Activated T-cell treated with anti-CD3 and anti-CD28 coated beads for 1 hour (primary cell): ENCODE measurements at places on chromosomes 2 and 18.

DNA sequence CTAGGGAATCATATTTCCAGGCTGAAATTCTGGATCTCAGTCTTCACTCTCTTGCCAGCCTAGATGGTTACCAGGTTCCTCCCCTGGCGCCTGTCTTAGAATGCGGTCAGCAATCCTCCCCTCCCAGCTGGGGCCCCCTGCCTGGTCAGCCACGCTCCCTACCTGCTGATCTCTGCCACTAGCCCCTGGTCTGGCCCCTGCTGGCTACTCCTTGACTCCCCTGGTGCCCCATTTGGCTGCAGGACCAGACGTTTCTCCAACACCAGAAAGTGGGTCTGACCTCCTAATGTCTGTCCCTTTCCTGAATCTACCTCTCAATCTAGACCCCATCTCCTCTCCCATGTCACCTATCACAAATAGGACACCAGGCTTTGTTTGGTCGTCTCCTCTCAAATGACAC lies 432.0 kb upstream of the SMIM21 start:
- DNase-seq, result no peak

DNA sequence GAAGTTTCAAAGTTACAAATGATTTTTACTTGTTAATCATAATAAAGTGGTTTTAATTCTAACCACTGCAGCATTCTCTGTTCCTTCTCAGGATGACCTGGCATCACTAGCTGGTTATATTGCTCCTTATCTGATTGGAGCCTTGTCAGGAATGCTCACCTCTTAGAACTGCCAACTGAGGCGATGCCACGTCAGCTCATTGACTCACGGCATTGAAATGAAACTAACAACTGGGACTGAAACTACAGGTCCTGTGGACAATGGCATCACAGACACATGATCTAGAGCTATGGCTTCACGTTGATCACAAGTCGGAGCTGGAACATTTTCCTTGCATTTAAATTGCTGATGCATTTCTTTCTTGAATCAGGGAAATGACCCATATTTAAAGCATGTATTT lies 54.9 kb upstream of the MAP2 start:
- DNase-seq, result no peak

DNA sequence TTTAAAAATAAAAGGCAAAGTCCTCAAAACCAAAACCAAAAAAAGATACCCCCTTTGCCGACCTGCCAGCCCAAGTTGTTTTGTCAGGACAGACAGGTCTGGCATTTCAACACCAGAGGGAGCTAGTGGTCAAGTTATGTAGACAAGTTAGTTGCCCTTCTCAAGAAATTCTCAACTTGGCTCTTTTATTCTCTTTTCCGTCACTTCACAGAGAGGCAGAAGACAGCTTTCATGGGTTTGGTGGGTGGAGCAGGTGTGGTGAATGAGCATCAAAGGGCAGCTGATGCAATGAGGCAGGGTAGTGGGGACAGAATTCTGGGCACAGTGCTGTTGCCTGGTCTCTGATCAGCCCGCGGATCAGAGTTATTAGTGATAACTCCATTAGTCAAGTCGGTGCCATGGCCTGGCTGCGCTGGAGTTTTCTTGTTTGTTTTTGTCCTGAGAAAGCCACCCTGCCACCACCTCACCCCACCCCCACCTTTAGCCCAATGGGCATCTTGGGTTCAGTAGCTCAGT lies 303.7 kb upstream of the EPAS1 start:
- peak; percentile 33 for DNase-seq

- no peak for DNase-seq
Measured at GRCh38 chr18:55243255-55243654, 284.0 kb upstream of the CCDC68 start.

DNA sequence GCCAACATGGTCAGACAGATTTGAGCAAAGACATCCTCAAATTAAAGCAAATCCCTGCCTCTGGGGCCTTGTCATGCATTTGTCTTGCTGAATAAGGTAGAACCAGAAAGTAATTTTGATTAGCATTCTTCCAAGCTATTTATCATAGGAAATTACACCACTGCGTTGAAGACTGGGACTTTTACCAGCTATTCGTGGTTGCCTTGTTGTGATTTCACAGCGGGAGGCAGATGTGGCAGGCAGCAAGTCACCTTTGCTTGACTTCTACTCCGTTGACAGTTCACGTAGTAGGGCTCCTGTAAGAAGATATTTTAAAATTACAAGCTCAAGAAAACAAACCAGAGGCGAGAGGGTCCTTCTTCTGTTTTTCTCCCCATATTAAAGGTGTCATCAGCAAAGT lies 80.6 kb downstream of the EN1 start:
- DNase-seq, result no peak

DNA sequence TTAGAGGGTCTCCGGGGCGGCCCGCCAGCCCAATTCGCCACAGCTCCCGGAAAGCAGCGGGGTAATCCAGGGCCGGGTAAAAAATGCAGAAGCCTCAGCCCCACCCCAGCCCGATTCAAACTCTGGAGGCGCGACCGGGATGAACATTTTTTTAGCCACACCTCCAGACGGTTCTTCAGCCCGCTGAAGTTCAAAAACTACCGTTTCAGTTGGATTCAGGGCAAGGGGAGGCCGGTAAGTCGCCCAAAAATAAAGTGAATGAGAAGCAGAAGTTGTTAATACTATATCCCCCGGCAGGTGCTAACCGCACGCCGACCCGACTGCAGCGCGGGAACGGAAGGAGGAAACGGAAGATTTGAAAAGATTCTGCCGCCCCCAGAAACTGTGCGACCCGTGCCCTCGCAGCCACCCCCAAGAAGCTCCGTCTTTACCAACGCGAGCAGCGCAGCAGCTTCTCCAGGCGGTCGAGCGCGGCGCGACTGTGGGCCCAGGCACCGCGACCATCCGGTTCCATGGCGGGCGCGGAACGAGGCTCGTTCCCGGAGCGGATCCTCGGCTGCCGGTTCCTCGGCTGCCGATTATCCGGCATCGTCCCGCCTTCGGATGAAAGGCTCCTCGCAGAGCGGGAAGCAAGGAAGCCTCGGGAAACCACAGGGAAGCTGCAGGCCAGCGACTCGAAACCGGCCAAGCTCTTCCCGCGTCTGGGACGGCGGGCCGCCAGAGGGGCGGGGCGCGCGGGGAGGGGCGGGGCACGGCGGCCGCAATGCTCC lies at the start of gene BARD1:
Gene BARD1, minus strand, starts transcription at position 703 of the 770 bp plus-strand sequence. Its CDS starts 114 bp downstream, at position 589.
- peak; percentile 24 for DNase-seq

DNA sequence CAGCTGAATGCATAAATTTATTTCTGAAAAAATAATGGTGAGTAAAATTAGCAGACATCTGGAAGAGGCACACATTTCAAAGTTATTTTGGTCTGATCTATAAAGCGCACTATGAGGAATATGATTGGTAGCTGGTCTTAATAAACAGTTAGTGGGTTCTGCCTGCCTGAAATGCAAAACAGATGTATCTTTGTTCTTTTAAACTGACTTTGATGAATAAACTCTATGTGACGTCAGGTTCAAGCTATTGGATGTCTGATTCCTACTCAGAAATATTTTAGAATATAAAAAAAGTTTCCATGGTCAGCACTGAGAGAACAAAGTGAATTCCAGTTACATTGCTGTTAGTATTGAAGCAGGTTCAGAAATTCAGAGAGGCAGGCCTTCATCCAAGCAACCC lies 136.4 kb downstream of the TPGS2 start:
- DNase-seq, result no peak

DNA sequence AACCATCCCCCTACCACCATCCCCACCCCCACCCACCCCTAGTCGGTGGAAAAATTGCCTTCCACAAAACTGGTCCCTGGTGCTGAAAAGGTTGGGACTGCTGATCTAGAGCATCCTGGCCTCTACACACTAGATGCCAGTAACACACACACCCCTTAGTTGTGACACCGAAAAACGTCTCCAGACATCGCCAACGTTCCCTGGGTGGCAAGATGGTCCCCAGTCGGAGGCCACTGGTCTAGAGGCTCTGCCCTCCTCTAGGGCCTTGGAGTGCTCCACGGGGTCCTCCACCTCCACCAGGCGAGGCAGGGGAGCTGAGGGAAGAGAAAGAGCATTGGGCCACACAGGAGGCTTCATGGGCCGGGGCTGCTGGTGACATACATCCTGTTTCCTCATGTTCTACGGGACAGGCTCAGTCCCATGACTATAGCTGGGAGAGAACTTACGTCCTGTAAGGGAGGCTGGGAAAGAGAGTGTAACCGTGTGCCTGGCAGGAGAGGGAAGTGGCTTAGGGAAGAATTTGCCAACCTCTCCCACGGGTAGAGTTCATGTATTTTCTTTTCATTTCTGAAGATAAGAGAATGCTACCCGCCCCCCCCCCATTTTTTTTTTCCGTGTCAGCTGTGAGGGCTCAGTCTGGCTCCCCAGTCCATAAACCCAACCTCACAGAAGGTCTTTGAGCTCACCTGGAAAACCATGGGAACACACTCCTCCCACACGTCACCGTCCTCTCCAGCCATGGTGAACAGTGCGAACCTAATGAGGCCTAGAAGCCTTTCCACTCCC lies 132.7 kb upstream of the MYCN start:
- DNase-seq, result no peak

DNA sequence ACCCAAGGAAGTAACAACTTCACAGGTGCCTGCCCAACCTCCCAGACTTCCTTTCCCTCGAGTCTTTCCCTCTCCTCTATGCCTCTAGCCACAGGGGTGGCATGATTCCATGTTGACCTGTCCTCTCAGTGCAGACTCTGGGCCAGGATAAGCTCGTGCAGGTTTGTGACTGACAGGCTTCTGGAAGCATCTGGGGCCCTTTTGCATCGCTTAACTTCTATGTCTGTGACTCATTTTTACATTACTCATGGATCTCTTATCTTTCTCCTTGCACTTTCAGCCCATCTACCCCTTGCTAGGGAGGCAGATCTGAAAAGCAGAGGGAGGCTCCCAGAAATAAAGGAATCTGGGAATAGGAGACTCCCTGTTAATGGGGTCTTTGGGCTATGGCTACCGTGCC lies 98.5 kb upstream of the RIOK3 start:
- DNase-seq, result no peak

DNA sequence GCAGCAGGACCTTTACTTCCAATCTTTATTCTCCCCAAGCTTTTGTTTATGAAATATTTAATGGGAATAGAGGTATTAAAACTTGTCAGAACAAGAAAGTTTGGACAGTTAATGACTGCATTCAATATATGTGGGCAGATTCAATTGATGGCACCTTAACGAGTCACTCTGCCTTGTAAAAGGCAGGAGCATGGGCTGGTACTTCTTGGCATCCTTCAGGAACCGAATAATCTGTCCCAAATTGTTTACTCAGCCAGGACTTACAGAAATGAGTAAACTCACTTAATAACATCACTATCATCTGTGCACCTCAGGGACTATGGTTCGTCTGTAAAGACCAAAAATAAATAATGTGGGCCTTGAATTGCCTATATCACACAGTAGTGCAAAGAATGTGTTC lies 1280.3 kb upstream of the TMEFF2 start:
- no peak for DNase-seq

- DNase-seq, result no peak
Measured at GRCh38 chr2:180938451-180938850, 42.0 kb upstream of the UBE2E3 start.

DNA sequence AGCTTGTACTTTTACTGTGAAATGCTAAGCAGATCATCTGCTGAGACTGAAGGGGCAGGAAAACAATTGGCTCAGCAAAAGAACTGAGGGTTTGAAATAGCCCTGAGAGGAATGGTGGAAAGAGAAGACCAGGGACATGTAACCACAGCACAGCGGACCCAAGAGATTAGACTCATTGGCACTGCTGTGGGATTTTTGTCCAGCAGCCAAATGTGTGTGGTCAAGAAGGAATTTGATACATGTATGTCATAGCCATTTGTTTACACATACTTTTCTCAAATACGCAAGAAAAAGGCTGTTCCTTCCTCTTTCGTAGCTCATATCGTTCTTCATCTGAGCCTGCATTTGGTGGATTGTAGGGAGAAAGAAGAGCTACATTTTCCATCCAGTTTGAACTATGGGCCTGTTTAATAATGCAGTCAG lies 73.8 kb downstream of the TRABD2A start:
- no peak for DNase-seq

GRCh38 chr2:75679556-75679955 lies 31.2 kb downstream of the GCFC2 start:
- DNase-seq, result no peak

DNA sequence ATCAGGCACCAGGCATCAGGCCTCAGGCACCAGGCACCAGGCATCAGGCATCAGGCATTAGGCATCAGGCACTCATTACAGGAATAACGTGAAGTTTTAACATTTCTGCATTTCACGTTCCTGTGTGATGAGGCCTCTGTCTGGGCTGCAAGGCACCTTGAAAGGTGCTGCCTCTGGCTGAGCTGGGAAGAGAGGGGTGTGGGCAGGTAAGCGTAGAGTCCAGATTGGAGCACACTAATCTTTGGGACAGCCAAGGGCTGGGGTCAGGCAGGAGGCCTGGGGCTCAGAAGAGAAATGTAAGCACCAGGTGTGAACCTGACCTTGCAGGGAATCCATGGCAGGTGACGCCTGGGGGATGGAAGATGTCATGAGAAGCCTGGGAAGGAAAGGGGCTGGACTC lies 25.3 kb upstream of the SNTG2 start:
- DNase-seq, result no peak

DNA sequence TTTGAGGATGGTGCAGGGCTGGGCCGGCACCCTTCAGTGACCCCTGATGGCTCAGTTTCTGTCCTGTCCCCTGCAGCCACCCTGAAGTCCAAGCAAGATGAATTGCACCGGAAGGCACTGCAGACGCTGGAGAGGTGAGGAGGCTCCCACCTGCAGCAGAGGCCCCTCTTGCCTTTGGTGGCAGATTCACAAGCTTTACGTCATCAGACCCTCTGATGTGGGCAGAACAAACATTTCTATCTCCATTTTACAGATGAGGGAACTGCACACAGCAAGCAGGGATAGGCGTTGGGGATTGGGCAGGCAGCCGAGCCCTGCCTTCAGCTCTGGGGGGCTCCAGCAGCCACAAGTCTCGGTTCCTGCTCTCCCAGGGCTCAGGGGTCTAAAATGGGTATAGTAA lies 107.7 kb upstream of the MCFD2 start:
- no peak for DNase-seq

DNA sequence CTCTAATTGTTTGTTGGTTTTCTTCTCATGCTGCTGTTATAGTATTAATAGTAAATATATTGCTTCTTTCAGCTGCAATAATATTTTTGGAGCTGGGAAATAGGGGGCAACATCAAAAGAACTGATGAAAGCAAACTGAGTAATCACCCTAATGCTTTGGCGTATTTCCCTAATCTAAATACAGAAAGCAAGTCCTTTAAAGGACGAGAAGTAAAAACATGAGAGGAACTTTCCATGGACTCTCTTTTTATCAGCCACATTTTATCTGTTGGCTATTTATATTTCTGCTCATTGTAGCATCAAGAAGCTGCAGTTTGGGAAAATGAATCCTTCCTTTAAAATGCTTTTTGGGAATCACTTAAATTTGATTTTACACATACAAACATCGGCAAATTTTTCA lies 139.9 kb upstream of the SLC8A1 start:
- no peak for DNase-seq

DNA sequence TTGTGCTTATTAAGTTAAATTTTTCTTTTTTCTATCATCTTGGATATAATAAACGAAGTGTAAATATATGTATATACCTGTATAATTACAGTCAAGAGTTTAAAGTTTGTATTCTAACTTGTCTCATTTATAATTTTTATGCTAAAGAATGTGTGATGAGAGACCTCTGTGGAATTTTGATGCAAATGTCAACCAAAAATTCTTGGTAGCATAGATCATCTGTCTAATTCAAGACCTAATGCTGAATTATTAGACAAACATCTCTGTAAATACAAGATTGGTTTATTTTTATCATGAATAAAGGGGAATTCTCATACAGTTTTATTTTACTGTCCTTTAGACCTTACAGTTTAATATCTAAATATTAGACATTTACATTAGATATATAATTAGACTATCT lies 149.2 kb upstream of the VWC2L start:
- DNase-seq, result no peak

GRCh38 chr2:7022492-7023385 lies 105.5 kb downstream of the RNF144A start:
- no peak for DNase-seq
